Heart left ventricle (tissue), 16 donors: ENCODE measurements at places on chromosomes 12 and 14. TPM values are rescaled to one million over a fixed set of nuclear protein-coding genes. Genes with fewer than 3 reads are reported as not detected.
A peak's percentile ranks its signal among the peaks of the same experiment; 100 is the strongest.

GRCh38 chr12:48030173-48030650, 25.9 kb upstream of the COL2A1 start:
- DNase-seq = no peak

DNA sequence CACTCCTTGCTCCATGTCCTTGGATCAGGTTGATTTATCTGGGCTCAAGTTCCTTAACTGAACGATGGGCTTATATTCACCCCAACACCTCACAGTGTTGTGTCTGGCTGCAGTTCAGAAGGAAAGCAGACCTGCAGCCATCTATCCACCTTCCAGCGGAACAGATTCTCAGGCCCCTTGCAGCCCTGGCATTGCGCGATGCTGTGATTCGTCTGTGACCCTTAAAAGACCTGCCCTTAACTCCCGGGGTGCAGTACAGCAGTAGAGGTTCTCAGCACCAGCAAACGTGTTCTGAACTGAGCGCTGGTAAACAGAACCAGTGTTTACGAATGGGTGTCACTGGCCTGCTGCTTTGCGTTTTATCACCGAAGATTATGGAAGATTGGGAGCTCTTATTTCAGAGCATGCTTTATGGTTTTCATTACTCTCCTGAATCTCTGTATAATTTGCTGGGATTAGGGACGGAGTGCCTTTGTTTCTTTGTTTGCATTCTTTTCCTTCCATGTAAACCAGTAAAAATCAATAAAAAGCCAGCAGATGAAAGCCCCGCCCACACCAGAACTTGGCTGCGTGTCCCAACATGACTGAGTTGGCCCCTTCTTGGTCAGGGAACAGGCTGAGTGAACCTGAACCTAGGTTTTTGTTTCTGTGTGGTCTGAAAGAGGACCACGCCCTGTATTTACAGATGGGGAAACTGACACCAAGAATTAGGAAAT, 286.7 kb upstream of the CRY1 start:
- no peak for DNase-seq

- no peak for DNase-seq
Measured at GRCh38 chr14:99725774-99726537, 41.9 kb downstream of the CYP46A1 start.

DNA sequence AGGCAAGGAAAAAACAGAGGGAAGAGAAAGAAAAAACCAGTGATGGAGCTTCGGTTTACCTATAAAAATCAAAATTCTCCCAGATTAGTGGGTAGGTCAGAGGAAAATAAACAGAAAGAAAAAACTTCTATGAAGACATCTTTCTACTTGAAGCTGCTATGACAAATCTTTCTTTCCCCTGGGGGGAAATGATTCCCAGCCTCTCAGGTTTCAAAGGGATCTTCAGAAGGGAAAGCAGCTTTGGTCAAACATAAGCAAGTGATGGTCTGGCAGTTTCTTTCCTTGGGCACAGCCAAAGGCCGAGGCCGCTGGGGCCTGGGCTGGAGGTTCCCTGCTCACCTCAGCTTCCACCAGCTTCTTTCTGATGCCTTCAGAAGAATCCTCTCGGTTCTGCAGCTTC, 104.5 kb downstream of the PRKAB1 start:
- no peak for DNase-seq

GRCh38 chr14:22502007-22502406, 87.0 kb downstream of the DAD1 start:
- DNase-seq = peak; percentile 65

DNA sequence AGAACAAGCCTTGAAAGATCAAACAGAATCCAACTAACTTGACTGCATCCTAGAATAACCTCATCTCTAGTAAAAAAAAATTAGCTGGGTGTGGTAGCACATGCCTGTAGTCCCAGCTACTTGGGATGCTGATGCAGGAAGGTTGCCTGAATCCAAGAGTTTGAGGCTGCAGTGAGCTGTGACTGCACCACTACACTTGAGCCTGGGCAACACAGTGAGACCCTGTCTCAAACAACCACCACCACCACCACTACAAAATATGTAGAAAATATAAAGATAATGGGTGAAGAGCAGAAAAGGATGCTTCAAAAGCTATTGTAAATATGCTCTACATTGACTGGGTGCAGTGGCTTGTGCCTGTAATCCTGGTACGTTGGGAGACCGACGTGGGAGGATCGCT, 27.3 kb downstream of the SUPT16H start:
- DNase-seq = no peak

GRCh38 chr12:7210642-7211151, 21.2 kb downstream of the PEX5 start:
- no peak for DNase-seq

GRCh38 chr12:27002141-27002540, 12.0 kb downstream of the TM7SF3 start:
- DNase-seq = no peak

DNA sequence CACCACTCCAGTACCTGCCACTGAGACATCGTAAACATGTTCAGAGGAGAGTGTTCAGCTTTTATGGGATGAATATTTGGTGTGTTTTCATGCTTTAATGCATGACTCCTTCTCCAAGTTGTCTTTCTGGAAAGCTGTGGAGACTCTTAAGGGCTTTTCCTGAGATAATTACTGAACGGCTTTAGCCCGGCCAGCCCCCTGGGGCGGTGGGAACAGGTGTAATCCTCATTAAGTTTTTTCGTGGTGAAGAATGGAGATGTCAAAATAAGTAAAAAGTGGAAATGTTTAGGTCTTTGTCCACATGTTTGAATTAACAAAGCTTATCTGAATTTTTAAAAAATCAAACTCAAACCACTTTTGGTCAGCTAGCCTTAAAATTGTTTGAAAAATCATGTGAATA, 1.5 kb downstream of the SYNE2 start:
- DNase-seq = no peak

DNA sequence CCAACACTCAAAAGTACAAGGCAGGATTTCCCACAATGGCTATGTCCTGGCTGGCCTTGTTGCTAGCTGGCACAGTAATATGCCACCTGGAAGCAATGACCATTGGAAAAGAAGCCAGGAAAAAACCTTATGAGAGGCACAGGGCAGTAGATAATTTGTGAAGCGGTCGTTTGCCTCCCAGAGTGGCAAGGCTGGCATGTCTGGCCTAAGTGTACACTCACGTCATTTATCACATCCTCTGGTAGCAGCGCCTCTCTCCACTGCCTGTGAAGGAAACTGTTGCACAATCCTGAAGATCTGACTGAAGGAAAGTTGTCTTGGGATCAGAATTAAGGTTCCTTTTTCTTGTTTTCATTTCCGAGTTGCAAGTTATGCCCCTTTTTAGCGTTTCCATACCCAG, 408.5 kb downstream of the ZFP36L1 start:
- peak; percentile 75 for DNase-seq

- peak; percentile 34 for DNase-seq
Measured at GRCh38 chr12:131950182-131950913, 606 bp downstream of the EP400 start.

DNA sequence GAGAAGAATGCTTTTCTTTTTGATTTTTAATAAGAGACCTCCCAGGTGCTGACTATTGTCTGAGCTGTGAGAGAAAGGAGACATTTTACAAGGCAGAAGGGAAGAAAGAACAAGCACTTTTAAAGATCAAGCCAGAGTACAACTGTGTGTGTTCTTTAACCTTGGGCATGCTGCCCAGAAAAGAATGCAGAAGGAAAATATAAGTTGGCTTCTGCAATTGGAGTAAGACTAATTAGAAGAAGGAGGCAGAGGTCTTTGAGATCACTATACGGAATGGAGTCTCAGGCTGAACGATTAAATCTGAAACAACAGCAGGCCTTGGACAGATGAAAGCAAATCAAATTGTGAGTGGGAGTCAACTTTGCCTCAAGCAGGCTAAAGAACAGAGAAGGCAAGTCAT, 230.5 kb downstream of the ATP23 start:
- DNase-seq = no peak

DNA sequence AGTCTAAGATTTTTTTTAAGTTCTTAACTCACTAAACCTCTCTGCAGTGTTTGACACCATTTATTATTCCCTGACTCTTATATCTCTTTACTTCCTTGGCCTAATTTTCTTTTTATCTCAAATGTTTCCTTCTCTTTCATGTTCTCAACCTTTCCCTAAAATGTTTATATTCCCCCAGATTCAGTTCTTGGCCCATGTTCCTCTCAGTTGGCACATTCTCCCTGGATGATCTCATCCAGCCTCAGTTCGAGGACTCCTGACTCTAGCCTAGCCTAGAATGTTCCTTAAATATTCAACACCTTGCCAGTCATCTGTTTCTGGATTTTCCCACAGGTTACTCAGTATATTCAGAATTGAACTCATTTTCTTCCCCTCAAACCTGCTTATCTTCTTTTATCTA, 81.3 kb downstream of the SCN8A start:
- no peak for DNase-seq

DNA sequence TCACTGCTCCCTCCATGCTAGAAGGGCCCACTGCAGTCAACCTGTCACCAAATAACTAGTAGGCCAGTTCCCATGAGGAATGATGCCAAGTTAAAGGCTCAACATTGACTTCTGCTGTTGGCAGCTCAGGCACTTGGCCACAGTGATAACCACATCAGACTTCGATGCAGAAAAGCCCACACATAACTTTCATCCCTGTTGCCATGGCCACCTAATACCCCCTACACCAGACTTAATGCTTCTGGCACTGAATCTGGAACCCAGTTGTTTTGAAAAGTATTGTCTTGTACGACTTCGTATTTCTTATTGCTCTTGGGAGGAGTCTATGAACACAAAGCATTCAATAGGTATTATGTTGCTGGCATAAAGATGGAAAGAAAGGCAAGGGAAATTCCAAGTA, 44.3 kb upstream of the HELB start:
- no peak for DNase-seq

- no peak for DNase-seq
Measured at GRCh38 chr12:107163413-107163812, 70.1 kb upstream of the CRY1 start.

DNA sequence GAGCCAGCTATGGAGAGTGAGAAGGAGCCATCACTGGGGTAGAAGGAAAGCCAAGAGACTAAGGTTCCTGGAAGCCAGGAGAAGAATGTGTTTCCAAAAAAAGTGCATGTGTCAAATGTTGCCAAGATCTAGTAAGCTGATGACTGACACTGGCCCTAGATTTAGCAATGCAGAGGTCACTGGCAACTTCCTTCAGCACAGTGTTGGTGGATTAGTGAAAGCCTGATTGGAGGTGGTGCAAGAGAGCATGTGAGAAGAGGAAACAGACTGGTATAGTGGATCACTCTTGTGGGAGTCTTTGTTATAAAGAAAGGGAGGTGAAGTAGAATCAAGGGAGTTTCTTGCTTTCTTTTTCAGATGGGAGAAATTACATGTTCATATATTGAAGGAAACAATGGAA, 34.1 kb upstream of the CHGA start:
- no peak for DNase-seq

DNA sequence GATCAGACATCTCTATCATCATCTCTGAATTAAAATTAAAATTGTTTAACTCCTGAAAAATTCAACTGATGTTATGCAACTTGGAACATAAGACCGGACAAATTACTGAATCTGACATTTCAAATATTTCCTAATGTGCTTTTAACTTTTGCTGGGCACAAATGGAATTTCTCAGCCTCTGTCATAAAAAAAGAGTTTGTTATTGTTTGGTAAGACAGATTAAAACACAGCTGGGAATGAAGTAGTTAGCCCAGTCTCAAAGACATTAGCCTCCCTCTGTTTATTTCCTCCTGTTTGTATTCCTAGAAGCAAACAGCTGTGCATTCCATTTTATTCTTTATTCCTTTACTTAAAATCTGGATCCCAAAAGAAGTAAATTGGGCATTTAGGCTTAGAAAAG, 29.4 kb downstream of the PLEKHA5 start:
- DNase-seq = no peak

- no peak for DNase-seq
Measured at GRCh38 chr12:13183620-13184019, 12.9 kb upstream of the EMP1 start.

DNA sequence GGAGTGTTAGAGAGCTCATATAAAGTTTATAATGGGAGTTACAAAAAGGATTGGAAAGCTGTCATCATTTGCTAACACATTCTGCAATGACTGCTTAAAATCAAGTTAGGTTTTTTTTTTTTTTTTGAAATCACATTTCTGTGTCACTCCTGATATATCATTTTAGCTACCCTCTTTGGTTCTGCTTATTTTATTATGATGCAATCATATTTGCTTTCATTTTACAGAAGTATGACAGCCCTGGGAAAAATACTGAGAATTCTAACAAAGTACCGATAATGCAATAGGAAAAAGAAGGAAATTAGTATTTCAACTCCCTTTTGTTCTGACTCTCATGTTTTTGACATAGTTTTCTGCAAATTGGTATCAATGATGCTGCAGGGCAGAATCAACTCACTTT, 71.6 kb upstream of the MDGA2 start:
- no peak for DNase-seq

DNA sequence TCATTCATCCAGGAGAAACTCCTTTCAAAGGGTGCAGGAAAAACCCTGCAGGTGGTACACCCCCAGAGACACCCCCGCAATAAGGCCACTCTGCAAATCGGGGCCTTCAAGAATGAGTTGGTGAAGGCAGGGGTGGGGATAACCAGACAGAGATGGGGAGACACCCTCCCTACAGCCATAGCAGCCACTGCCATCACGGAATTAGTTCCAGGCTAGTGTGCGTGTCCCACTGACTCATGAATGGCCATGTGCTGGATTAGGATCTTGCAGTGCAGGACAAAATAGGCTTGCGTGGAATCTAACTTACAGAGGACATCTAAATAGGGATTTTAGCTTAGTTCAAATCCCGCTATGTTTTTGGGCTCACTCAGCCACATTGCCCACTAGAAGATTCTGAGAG, 37.8 kb downstream of the SPRING1 start:
- no peak for DNase-seq

GRCh38 chr14:104866451-104867370, 1.6 kb downstream of the CEP170B start:
- DNase-seq = no peak

DNA sequence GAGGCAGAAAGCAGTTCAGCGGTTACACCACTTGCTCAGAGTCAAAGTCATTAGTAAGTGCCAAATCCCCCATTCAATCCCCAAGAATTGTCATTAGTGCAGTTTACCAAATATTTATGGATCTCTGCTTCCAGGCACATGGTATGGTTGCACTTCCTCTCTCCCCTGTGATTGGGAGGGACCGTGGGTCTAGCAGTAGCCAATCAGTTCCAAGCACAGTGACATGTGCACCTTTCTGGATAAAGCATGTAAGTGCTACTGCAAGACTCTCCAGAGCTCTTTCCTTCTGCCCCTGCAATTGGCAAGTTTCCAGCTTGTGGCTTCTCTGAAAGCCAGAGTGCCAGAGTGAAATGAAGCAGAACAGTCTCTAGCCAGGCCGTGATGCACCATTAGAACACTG, 85.3 kb upstream of the FLRT2 start:
- DNase-seq = peak; percentile 34

- no peak for DNase-seq
Measured at GRCh38 chr14:43539210-43539609, 967.9 kb downstream of the FSCB start.

Gene HOXC4
- not detected for total RNA-seq

Gene TAS2R10
- total RNA-seq = not detected

Gene BCL2L14
- not detected for total RNA-seq

Gene ST8SIA1
- 0.73 TPM for total RNA-seq

Gene SPTB
- 93.4 TPM for total RNA-seq

Gene TAS2R50
- 0.28 TPM for total RNA-seq

Gene HCAR3
- total RNA-seq = 1.1 TPM

Gene NKX2-1
- not detected for total RNA-seq

Gene TSPAN19
- total RNA-seq = not detected

Gene AVPR1A
- total RNA-seq = 2.7 TPM

Gene IGF1
- total RNA-seq = 25.2 TPM

Gene LALBA
- not detected for total RNA-seq

Gene SLC22A17
- total RNA-seq = 14.1 TPM

Gene MUCL1
- total RNA-seq = not detected

Gene TEX52
- not detected for total RNA-seq

Gene NEMP1
- 3.7 TPM for total RNA-seq

Gene OAS1
- total RNA-seq = 5.2 TPM

Gene GARIN6
- total RNA-seq = not detected
